ENCODE measurements at places on chromosomes 16 and 17.

GRCh38 chr17:3913531-3914311, 2.5 kb downstream of the P2RX1 start:
- DNase-seq: peak; percentile 29

GRCh38 chr17:5364696-5365095, 54.8 kb downstream of the NUP88 start:
- no peak for DNase-seq

- no peak for DNase-seq
These were observed 5.8 kb downstream of the CBX8 start for GRCh38 chr17:79790805-79791734.

DNA sequence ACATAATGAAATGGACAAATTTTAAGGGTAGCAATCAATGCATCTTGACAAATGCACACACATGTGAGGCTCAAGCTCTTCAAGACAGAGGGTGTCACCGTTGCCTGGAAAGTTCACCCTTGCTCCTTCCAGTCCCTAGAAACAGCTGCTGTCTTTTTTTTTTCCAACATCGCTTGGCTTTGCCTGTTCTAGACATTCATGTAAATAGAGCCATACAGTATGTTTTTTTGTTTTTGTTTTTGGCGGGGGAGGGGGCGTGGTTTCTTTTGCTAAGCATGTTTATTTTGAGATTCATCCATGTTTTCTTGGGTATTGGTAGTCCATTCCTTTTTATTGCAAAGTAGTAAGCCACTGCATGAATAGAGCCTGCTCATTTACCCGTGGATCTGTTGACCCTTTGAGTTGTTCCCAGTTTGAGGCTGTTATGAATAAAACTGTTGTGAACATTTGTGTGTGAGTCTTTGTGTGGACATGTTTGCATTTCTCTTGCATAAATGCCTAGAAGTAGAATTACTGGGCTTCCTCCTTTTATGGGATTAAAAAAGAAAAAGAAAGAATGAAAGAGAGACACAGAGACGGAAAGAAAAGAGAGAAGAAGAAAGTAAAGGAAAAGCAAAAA, 78.4 kb downstream of the NT5M start:
- DNase-seq: no peak

- no peak for DNase-seq
These were observed 44.3 kb downstream of the ABCA8 start for GRCh38 chr17:68910789-68911431.

DNA sequence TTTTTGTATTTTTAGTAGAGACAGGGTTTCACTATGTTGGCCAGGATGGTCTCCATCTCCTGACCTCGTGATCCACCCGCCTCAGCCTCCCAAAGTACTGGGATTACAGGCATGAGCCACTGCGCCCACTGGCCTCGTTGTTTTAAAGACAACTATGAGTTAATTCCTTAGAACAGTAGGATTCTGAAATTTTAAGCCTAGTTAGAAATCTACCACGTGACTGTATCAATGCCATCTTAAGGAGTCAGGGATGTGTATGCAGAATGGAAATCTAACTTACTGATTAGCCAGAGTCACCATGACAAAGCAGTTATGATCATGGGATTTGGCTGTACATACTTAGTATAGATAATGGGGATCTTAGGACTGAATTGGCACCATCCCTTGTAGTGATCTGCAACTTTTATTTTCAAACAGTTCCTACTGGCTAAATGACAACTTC, 2.8 kb downstream of the CEP20 start:
- DNase-seq: no peak

DNA sequence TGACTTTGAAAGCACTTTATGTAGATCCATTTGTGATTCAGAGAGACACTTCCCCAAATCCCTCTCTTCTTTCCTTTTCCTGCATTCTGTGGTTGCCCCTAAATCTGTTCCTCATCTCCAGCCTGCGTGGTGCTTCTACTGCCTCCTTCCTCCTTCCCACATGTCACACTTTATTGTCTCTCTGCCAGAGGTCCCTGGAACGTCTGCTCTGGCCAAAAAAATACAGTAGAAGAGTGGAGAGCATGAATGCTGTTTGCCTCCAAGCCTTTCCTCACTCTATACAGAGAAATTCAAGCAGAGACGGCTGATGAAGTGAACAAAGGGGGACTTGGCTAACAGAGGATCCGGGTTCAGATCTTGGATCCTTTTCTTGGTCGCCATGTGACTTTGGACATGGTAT, 22.8 kb upstream of the IRX3 start:
- no peak for DNase-seq

DNA sequence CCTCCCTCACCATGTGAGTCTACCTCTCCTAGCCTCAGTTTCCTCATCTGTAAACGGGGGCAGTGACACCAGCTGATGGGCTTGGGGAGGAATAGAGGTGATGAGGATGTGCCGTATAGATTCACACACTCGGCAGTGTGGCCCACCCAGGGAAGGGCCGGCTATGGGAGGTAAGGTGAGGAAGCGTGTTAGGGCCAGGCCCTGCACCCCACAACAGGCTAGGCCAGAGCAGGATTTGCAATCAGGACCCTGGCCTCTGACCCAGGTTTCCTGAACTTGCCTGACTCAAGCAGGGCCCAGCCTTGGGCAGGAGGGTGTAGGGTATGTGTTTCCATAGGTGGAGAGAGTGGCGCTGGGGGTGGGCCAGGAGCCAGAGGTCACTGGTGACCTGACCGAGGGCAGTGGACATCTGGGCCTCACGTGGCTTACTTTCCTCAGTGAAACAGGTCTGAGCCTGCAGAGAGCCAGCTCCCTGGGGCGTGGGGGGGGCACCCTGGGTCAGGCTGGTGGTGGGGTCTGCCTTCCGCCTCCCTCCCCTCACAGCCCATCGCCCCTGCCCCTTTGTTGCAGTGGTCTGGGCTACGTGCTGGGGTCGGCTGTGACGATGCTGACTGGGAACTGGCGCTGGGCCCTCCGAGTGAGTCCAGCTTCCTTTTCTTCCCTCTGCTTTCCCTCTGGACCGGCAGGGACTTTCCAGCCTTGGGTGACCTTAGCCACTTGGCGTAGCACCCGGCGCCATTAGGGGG, 12.8 kb downstream of the SPNS3 start:
- DNase-seq: no peak

Measured in activated gamma-delta T cell (primary cell).